Activated effector memory CD4-positive, alpha-beta T cell treated with anti-CD3 and anti-CD28 coated beads, Interleukin-2, amount 50 U/mL, for 16 hours (primary cell): ENCODE measurements at places on chromosomes 5 and 9.

GRCh38 chr9:25513509-25514033 is 164.7 kb downstream of the TUSC1 start:
- DNase-seq, result no peak

DNA sequence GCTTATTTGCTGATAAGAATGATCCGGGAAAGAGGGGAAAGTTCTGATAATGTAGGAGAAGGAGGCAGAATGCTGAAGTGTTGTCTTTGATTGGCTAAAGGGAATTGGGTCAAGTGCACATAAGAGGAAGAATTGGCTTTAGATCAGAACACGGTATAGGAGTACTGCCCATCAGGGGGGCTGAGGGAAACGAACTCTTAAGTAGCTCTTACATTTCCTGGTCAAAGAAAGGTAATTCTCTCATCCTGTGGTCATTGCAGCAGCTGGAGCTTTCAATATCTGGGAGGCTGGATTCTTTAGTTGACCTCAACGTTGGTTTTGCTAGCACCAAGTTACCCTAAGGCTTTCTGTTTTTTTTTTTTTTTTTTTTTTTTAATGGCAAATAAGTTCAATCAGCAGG is 178.7 kb upstream of the NR3C1 start:
- DNase-seq, result no peak

DNA sequence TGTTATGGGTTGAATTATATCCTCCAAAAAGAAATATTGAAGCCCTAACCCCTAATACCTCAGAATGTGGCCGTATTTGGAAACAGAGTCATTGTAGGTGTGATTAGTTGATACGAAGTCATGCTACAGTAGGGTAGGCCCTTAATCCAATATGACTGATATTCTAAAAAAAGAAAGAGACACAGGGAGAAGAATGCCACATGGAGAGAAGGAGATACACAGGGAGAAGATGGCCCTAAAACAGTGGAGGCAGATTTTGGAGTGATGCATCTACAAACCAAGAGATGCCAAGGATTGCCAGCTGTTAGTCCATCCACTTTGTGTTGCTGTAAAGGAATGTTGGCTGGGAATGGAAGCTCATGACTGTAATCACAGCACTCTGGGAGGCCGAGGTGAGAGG is 21.3 kb downstream of the ARRDC3 start:
- DNase-seq, result no peak

GRCh38 chr5:93322974-93323860 is 257.8 kb downstream of the NR2F1-AS1 start:
- DNase-seq, result no peak

DNA sequence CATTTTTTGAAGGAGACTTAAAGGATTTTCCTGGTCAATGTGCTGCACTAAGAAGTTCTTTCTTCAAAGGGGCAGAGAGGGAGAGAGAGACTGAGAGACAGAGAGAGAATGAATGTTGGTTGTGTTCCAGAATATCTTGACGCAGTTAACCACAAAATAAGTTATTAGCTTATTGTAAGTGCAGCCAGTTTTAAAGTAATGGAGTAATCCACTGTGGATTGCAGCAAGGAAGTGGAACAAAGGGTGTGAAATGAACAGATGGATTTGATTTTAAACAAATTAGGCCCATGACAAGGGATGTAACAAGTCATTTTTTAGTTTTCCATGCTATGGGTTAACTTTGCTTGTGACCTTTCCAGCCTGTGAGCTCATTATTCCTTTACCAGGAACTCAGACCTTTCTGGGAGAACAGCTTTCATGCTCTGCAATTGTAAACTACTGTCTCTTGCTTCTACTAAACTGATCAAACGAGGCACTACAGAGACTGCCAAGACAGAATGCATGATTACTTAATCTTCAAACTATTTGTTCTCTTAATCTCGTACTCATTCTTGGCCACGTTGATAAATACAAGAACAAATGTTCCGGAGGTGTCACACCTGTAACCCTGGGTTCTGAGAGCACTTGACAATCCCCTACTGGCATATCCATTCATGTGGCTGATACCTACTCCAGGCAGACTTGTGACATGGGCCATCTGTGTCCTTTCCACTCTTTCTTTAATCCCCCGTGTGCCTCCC is 131.1 kb downstream of the TLE1 start:
- no peak for DNase-seq
